ENCODE measurements at places on chromosomes 5 and 9.

GRCh38 chr5:161713042-161713441 is 27.5 kb downstream of the GABRA6 start:
- DNase-seq = no peak

GRCh38 chr5:1014781-1015221 is 6.2 kb downstream of the NKD2 start:
- no peak for DNase-seq

- no peak for DNase-seq
Observed at GRCh38 chr9:22065431-22066200, 56.5 kb upstream of the CDKN2B start.

DNA sequence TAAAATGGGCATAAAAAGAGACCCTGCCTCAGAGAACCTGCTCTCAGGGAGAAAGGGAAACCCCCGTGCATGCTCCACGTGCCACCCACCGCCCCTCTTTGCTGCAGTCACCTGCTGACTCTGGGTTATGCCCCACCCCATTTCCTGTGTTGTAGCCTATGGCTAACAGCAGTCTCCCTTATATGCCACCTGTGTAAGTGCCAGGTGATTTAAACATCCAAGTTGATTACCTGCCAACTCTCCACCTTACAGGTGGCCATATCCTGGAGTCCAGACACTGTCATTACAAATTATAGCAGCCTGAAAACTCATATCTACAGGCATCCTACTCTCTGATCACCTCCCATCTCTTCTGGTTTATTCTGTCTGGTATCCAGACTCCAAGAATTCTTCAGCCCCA is 242.6 kb downstream of the HSPA4 start:
- no peak for DNase-seq

DNA sequence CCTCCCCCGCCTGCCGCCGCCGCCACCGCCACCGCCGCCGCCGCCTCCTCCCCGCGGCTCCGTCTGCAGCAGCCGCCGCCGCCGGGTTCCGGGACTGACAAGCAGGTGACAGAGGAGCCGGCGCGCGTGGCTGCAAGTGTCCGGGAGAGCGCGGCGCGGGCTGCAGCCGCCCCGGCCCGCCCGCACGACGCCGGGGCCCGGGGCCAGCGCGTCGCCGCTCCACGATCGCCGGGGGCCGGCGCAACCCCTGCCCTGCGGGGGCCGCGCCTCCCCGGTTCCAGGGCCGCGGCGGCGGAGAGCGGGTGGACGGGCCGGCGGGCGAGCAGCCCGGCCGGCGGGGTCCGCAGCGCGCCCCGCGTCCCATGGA is 343 bp downstream of the LMX1B start:
- DNase-seq = no peak

- no peak for DNase-seq
Observed at GRCh38 chr9:129757045-129757444, 4.2 kb upstream of the PTGES start.

GRCh38 chr5:56377573-56377972 is 144.4 kb upstream of the ANKRD55 start:
- DNase-seq = no peak

GRCh38 chr9:91177661-91178280 is 183.9 kb downstream of the AUH start:
- no peak for DNase-seq

DNA sequence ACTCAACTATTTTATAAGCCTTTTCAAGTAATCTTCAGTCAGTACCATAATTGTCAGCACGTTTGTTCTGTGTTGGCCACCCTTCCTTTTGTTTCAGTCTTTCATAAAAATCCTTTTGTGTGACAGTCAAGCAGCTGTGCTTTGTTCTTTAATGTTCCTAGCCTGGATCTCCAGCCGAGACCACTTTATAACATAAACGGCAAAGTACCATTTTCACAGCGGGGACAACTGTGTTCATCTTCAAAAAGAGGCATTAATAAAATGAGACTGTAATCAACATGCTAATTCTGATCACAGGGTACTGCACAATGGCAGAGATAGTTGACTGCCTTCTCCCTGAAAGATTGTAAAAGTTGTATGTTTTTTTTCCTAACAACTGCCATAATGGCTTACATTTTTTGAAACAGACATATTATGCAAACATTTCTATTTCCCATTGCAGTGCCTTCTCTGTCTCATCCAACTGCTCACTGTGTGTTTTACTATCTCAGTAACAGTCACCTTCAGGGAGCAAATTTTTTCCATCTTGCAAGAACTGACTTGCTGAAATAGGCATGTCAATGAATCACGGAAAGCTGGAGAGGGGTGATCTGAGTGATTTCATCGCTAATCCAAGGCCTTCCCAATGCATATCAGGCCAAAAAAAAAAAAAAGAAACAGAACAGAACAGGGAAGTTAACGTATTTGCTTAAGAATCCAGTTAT is 828.5 kb upstream of the DMAC1 start:
- DNase-seq = no peak

GRCh38 chr9:125455132-125455531 is 193.5 kb downstream of the GAPVD1 start:
- no peak for DNase-seq

- no peak for DNase-seq
Observed at GRCh38 chr9:21688108-21689102, 114.0 kb upstream of the MTAP start.

- no peak for DNase-seq
Observed at GRCh38 chr5:53425687-53426511, 54.5 kb upstream of the FST start.

DNA sequence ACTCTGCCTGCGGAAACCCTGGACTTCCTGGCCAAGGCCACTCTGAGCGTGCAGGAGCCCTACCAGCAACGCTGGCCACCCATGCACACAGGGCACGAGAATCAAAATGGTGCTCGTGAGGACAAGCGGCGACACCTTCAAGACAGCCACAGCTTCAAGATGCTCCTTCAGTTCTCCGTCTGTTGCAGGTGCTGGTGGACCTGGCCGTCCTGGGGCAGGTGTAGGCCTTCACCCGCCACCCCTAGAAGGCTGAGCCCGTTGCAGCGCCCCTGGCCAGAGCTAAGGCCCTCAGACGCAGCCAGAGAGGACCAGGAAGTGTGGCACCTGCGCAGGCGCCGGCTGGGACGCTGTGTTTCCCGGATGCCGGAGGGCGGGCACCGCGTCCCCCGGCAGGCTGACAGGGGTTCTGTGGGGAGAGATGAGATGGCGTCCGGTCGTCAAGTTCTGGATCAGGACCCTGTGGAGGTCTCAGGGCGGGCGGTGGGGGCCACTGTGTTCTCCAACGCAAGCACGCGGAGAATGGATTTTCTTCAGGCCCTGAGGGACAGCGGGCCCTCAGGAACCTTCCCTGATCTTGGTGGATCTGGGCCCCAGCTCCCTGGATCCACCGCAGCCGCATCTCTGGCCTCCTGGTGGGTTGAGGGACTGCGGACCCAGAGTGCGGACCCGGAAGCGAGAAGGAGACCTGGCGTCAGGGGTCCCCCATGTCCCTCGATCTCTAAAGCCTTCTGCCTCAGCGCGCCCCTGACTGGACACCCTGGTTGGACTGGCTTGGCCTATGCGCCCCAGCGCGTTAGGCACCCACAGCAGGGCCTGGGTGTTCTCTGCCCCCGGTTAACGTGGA is 1770.8 kb upstream of the CDH9 start:
- no peak for DNase-seq

DNA sequence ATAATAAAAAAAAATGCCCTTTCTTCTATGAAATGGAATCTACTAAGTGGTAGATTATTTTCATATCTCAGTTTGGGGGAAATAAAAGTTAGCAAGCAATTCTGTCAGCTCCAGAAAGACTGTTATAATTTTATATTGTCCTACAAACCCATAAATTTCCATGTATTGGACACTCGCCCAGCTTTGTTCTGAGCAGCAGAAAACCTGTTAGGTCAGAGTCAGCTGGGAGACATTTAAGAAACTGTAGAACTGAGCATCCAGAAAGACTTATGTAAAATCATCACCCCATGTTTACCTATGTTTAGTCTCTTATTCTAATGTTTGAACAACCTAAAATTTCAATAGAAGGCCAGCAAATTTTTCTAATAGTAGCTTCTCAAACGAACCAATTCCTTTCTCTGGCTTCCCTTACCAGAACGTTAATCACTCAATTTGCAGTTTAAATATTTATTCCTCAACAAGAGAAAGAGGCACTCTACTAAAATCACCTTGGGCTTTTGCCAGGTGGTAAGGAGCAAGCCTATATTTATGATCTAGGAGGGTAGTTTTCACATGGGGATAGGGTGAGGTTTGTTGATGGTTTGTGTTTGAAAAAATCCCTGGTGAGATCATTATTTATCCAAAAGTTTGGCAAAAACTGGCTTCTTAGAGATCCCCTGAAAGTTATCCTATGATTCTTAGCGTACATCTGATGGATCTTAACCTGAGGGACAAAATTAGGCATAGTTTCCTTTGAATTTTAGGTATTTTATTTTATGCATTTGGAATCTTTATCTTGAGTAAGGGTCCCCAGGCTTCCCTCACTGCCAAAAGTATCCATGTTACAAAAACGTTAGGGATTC is 34.4 kb downstream of the MACROH2A1 start:
- DNase-seq = no peak
